Glutamatergic neuron (in vitro differentiated cells): ENCODE measurements at places on chromosomes 13 and 19.

GRCh38 chr19:55959996-55960675, 12.5 kb downstream of the NLRP8 start:
- DNase-seq = no peak

DNA sequence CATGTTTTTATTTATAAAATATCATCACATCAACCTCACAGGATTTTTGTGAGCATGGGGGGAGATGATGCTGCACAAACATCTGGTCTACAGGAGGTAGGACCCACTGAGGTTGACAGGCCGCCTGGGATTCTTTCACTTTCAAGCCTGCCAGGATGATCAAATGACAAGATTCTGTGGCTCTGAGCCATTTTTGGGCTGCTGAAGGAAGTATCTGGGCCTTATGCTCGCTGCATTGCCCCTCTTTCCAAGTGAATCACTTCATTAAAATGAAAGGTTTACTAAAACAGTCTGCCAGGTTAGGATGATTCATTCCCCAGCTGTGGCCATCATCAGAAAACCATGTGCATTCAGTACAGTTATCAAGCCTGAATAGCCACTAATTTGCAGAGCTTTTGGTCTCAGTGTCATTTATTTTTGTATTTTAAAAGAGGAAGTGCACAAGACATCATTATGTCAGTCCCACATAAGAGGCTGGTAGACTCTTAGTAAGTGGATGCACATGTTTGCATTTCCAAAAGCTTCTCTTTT, 34.4 kb downstream of the STARD13 start:
- DNase-seq = no peak

- peak; percentile 56 for DNase-seq
These were observed 1.3 kb downstream of the TMTC4 start for GRCh38 chr13:100673376-100673712.

- peak; percentile 60 for DNase-seq
These were observed at the start of gene SHISA2 for GRCh38 chr13:26051657-26052311. SHISA2 (minus strand) TSS chr13:26052016; CDS start chr13:26050975, 1,041 bp downstream.

DNA sequence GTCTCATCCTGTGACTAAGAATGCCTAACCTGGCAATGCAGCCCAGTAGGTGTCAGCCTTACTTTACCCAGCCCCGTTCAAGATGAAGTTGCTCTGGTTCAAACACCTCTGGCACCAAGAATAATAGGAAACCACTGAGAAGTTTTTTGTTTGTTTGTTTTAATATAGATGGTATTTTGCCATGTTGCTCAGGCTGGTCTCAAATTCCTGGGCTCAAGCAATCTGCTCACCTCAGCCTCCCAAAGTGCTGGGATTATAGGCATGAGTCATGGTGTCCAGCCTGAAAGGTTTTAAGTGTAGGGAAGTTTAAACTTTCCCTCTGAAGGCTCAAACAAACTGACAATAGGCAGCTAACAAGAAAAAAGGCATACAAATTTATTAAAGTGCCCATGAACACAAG, 51.2 kb upstream of the ABCC4 start:
- DNase-seq = no peak

GRCh38 chr13:50969691-50970090, 60.1 kb downstream of the RNASEH2B start:
- peak; percentile 28 for DNase-seq

DNA sequence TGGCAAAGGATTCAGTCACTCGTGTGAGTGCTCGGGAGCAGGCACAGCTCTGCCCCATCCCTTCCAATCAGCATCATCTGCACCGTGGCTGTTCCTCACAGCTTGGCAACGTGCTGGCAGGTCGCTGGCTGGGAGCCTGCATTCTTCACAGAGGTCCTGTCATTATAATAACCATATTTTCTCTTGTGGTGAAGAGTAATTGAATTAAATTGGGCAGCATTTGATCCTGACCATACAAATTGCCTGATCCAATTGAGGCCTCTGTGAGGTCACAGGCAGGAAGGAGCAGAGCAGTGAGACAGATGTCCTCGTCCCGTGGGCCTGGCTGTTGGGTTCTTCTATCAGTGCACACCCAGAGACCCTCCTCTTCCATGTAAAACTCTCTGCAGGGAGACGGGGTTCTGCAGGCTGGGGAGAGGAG, 407.8 kb downstream of the COG6 start:
- no peak for DNase-seq
